ENCODE measurements at places on chromosomes 2 and 18. TPM values are rescaled to one million over a fixed set of nuclear protein-coding genes. Genes with fewer than 3 reads are reported as not detected.

DNA sequence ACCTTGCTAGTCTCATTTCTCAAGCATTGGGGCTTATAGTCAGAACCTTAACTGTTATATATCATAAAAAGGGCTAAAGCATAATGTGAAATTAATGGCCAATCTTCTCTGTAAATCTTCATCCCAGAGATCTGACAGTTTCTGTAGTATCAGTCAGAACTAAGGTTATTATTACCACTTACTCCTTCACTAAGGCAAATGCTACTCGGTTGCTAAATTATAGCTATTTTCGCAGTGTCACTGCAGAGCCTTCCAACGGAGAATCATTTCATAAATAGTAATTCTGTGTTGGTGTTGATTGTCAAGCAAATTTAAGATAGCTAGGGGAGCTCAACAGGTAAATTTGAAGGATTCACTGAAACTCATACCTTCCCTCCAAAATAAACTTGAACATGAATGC lies 258.0 kb downstream of the METTL4 start:
- no peak for DNase-seq

- DNase-seq = no peak
These were observed 173.8 kb upstream of the BCL2L11 start for GRCh38 chr2:110946902-110947301.

DNA sequence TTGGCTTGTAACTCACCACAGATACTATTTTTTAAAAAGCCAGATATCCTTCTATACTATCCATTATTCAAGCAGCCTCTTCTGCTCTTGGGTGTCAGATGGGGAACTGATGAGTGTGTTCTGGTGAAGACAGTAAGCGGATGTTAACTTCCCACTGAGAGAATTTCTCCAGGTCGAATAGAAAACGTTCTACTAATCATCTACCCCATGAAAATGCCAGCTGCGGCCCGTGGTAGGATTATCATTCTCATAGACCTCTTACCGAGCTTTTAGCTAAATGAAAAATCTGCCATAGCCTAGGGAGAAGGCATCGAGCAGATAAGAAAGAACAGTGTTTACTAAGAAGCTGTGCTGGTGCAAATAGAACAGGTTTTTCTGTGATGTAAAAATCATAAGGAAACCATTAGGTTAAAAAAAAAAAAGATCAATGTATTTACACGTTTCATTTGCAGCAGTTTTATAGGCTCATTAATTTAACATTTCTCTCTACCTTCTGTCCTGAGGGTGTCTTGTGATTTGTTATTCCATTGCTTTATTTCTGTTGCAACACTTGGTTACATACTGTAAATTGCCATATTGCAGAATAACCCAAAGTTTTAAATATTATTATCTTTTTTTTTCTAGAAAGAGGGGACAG lies 1521.5 kb upstream of the ZEB2 start:
- no peak for DNase-seq

- DNase-seq = no peak
These were observed 3.5 kb upstream of the C2orf74 start for GRCh38 chr2:61158356-61158955.

GRCh38 chr2:42663828-42664227 lies 95.4 kb downstream of the MTA3 start:
- no peak for DNase-seq

DNA sequence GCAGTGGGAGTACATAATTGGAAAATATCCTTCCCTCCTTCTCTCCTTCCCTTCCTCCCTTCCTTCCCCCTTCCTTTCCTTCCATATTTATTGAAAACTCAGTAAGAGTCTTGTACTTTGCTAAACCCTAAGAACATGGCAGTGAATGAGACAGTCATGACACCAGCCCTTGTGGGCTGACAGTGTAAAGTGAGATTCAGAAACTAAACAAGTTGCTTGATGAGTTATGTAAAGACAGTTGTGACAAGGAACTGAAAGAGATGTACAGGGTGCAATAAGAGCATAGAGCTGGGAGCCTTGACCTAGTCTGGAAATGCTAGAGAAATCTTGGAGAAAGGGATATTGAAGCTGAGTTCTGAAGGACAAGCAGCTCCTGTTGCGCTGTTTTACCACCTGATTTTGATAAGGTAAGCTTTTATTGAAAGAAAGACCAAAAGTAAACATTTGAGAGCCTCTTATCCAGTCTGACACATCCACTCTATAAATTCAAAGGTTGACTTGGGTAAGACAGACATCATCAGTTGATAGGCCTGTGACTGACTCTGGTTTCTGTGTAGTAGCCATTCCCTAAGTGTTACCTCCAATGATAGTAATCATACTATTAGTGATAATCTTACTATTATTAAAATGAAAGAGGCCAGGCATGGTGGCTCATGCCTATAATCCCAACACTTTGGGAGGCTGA lies 66.5 kb upstream of the SKOR2 start:
- no peak for DNase-seq

GRCh38 chr18:13232971-13233786 lies 14.6 kb downstream of the LDLRAD4 start:
- DNase-seq = no peak

Gene SMPD4
- polyA plus RNA-seq = 37.4 TPM

Data from GM23248 (cell line).